Muscle of leg (tissue), 16 donors: ENCODE measurements at places on chromosomes 4 and X.

GRCh38 chrX:133854290-133854689, 131.1 kb downstream of the GPC3 start:
- H3K27ac ChIP-seq, result no peak overlapping the region
- H3K27me3 ChIP-seq, result peaks cover 9% of the 10 kb centered on the region
- no peak overlapping the region for H3K4me3 ChIP-seq
- peaks cover 3% of the 10 kb centered on the region for H3K4me1 ChIP-seq
- no peak for DNase-seq

GRCh38 chrX:37824491-37825214, 22.7 kb downstream of the DYNLT3 start:
- DNase-seq, result peak; percentile 17
- H3K36me3 ChIP-seq, result no peaks in the 10 kb centered on the region
- H3K4me1 ChIP-seq, result no peaks in the 10 kb centered on the region
- H3K27me3 ChIP-seq, result peaks cover 11% of the 10 kb centered on the region
- H3K4me3 ChIP-seq, result no peak overlapping the region

DNA sequence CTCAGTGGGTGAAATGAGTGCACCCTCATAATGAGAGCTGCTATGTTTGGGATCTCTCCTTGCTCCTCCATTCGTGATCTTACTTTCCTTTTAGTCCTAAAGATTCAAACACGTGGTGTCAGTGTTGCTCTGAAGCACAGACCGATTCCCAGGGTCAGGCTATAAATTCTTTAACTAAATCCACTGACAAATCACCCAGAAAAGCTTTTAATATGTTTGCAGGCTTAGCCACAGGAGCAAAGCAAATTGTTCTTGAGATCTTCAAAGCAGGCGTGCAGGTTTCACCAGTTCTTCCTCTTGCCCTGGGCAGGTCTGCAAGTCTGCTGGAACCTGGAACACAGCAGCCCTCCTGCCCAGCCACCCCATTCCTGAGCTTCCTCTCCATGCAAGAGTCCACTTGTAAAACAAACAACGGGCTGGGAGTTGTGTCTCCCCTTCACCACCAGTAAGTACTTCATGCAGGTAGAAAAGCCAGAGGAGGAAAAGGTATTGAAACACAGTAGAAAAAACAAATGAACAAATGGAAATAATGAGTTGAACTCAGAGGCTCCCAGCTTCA, 70.1 kb upstream of the ENPP6 start:
- peak; percentile 76 for DNase-seq
- no peak overlapping the region for H3K4me3 ChIP-seq
- H3K27me3 ChIP-seq, result no peaks in the 10 kb centered on the region
- no peaks in the 10 kb centered on the region for H3K36me3 ChIP-seq

DNA sequence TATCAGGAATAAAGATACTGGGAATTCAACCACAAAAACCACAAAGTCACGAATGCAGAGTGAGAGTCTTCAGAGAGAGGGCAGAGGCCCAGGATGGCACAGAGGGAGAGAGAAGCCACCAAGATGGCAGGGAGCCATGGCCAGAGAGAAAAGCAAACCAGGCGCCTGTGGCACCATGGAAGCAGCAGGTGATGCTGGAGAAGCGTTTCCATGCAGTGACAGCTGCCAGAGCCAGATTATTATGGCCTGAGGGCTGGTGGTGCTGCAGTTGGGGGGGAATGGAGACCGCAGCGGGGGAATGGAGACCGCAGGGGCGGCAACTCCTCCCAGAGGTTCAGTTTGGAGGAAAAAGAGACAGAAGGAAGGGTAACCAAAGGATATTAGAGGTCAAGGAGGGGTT, 5.8 kb downstream of the TAFAZZIN start:
- peak overlapping the region; percentile 3 for H3K27ac ChIP-seq
- peaks cover 13% of the 10 kb centered on the region for H3K36me3 ChIP-seq
- H3K4me1 ChIP-seq, result peaks cover 21% of the 10 kb centered on the region

GRCh38 chr4:5928844-5929420, 36.0 kb upstream of the CRMP1 start:
- H3K4me3 ChIP-seq, result no peak overlapping the region
- no peak for DNase-seq
- no peaks in the 10 kb centered on the region for H3K4me1 ChIP-seq
- peaks cover 26% of the 10 kb centered on the region for H3K27me3 ChIP-seq

DNA sequence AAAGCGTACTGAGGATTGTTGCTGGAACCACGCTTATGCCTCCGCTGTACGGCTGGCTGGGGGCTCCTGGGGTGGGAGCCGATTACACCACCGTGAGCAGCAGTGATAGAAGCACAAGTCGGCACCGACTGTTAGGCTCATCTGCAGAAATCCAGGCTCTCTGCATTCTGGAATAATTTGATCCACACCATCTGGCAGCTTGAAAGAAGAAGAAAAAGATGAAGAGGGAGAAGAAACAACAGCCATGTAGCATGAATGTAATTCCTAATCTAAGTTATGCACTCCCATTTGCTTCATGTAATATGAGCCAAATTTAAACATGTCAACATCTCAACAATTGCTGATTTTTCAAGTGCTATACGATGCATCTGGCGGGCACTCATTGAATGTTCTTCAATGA, 84.6 kb upstream of the DHX15 start:
- DNase-seq, result no peak
- peaks cover 2% of the 10 kb centered on the region for H3K4me1 ChIP-seq
- H3K36me3 ChIP-seq, result no peaks in the 10 kb centered on the region
- H3K27ac ChIP-seq, result no peak overlapping the region

DNA sequence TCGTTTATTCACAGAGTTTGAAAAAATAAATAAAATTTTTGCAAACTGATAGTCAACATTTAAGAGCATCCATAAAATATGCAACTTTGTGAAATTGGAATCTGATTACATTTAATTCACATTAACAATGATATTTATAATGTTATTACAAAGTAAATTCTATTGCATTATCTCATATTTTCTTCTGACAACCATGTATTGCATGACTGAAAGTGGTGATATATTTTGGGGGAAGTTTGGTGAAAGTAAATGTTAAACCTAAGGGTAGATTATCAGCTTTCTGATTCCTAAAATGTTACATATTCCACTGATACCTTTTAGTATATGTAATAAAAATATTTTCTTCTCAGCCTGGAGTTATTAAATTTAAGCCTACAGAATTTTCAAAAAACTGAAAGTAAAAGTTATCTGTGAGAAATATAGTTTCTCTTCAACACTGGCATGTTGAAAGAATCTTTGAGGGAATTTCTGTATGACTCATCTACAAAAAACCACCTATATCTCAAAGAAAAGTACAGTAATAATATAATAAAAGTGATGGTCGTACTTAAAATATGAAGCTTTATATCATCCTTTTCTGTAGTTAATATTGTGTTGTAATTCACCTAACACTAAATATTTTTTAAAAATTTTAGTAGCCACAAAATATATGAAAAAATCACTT, 1179.6 kb upstream of the PCDH7 start:
- H3K4me1 ChIP-seq, result no peaks in the 10 kb centered on the region
- H3K27ac ChIP-seq, result no peak overlapping the region
- H3K36me3 ChIP-seq, result no peaks in the 10 kb centered on the region
- H3K27me3 ChIP-seq, result no peaks in the 10 kb centered on the region
- no peak for DNase-seq
- no peak overlapping the region for H3K4me3 ChIP-seq

DNA sequence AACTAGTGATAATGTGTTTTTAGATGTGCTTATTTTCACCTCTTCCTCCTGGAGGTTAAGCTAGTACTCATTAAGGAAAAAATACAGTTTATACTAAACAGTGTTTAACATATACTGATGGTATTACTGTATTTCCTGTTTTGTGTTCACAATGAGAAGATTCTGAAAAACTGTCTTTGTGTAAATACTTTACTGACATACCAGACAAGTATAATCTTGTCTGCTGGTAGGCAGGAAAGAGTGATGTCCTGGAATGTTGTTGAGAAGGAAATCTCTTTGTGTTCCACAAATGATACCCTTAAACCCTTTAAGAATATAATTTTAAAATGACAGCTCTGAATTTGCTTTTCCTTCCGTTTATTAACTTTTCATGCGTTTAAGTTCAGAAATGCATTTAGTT, 205.5 kb upstream of the NUDT6 start:
- peak overlapping the region; percentile 71 for H3K27ac ChIP-seq
- H3K4me1 ChIP-seq, result no peaks in the 10 kb centered on the region
- DNase-seq, result peak; percentile 40
- H3K36me3 ChIP-seq, result no peaks in the 10 kb centered on the region
- H3K4me3 ChIP-seq, result no peak overlapping the region
